ENCODE measurements at places on chromosomes 3 and 15.

GRCh38 chr3:164208048-164208447 is 870.2 kb downstream of the SI start:
- DNase-seq, result no peak

DNA sequence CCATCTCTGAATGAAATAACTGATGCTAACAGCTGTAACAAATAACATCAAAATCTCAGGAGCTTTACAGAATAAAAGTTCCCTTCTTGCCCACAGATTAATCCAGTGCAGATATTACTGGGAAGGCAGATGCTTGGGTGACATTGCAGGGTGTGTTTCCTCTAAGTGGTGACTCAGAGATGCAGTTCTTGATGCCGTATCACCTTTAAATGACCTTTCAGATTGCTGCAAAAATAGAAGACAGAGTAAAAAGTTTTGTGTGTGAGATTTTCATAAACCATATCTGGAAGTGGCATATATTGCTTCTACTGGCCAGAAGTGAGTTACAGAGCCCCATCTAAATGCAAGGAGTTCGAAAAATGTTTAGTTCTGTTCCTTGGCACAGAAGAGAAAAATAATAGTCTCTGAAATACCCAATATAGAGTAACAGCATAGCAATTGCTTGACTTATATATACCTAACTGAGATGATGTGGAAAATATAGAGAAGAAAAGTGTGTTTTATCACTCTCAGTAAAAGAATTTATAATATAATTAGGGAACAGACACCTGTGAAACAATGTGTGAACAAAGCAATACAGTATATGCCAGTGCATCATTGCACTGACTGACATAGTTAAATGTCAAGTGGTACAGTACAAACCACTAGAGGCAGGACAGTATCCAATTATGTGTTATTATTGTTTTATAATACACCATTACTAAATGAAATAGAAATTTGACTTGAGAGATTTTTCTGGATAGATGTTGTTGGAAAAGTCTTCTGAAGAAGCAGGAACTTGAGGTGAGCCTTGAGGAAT is 430.7 kb upstream of the CBLB start:
- DNase-seq, result no peak

GRCh38 chr3:52831500-52832301 is 1.2 kb upstream of the ITIH4 start:
- DNase-seq, result no peak

DNA sequence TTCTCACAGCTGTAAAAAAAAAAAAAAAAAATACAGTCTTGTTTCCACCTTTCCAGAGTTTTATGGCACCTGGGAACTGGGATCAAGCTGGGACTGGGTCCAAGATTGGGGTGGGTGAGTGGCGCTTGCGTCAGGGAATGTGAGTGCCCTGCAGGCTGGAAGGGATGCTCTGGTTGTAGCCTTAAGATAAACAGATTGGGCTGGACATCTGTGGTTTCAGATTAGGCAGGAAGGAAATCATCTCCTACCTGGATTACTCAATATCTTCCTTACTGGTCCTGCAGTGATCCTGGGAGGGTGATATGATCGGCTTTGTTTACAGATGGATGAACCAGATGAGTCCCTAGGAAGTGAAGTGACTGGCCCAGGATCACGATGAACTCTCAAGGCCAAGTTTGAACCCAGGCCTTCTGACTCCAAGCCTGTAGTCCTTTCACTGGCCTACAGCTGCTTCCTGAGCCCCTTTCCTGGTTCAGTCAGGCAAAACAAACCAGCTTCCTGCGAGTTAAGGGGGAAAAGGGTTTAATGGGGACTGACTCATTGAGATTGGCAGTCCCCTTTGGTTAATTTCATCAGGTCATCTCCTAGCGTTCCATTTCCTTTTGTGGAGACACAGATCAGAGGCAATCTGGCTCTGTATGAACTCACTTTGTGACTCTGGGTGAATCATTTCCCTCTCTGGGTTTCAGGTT is 179.8 kb downstream of the THSD4 start:
- no peak for DNase-seq

- no peak for DNase-seq
These were observed 10.8 kb downstream of the PAK6 start for GRCh38 chr15:40249477-40250303.

GRCh38 chr3:161548301-161548700 is 51.7 kb downstream of the OTOL1 start:
- no peak for DNase-seq

- no peak for DNase-seq
These were observed 340.3 kb downstream of the SLC9A9 start for GRCh38 chr3:143507735-143508580.

GRCh38 chr15:65392368-65392767 is 14.6 kb upstream of the IGDCC3 start:
- no peak for DNase-seq

DNA sequence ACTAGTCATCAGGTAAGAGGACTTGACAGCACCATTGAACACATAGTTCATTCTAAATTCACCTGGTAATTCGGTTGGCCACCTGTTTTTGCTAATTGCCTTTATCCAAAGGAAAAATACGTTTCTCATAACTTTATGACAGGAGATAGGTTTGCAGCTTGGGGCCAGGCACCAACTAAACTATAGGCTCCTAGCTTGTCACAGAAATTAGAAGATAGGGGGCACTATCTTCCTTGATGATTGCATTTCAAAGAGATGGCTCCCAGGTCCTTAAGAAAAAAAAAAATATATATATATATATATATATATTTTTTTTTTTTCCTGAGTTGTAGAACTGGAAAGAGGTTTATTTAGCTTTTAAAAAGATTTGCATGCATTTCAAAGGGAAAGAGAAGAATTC is 563.6 kb downstream of the NAALADL2 start:
- no peak for DNase-seq

DNA sequence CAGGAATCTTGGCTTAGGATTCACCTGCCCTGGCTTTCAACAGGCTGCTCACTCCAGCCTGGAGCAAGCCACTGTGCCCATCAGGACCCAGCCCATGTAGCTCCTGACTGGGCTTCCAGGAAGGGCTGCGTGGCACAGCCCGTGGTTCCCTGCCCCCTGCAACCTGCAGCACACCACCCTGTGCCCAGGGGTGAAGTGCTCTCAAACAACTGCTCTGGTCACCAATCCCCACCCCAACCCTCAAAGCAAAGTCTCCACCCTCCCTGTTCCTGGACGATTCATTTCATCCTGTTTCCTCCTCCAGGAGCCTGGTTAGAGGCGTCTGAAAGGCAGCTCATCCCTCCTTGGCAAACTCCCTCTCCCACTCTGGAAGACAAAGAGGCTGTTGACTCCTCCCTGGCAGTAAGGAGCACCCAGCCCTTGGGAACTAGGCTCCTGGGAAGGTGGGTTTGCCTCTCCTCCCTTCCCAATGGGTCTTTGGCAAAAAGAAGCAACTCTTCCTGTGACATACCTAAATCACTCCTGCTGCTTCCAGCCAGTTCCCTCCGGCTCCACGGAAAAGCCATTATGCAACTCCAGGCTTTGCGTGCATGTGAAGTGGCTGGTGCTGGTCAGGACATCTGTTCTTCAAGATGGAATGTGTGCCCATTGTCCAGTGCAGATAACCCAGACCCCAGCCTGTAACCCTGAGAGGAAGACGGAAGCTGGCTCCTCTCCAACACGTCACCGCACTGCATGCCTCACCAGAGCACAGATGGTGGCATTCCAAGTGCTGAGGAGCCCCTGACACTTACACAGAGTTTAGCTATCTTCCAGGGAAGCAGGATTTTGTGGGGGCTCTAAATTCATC is 29.1 kb upstream of the VIPR1 start:
- DNase-seq, result no peak

DNA sequence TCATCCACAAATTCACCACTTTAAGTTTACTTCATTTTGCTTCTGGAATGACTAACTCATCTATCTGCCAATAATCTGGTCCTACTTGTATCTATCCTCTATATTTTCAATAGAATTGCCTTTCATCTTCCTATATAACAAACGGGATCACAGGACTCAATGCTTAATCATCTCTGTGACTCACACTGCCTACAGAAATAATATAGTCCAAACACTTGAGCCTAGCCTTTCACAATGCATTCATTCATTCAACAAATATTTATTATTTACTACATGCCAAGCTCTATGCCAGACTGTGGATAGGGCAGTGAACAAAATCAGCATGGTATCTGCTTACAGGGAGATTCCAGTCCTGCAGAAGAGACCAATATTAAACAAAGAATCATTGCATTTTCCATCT is 16.6 kb upstream of the AGTR1 start:
- no peak for DNase-seq

DNA sequence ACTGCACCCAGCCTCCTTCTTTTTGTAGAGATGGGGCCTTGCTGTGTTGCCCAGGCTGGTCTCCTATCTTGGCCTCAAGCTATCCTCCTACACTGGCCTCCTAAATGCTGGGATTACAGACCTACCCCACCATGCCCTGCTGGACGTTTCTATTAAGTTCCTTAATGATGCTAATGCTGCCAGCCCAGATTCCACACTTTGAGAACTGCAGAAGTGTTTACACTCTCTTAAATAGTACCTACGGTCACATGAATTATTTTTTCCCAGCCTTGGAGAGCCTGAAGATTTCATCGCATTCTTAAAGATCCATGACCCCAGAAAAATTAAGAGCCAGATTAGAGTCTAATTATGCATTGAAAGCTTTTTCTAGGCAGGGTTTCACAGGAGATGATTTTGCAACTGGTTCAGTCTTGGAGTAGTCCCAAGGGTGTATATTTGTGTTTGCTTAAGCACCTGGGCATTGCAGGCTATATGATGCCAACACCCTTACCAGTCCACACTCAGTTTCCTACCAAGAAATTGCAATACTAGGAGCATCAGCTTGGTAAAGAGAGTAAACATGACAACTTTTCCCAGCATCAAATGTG is 36.6 kb downstream of the TM4SF4 start:
- no peak for DNase-seq

DNA sequence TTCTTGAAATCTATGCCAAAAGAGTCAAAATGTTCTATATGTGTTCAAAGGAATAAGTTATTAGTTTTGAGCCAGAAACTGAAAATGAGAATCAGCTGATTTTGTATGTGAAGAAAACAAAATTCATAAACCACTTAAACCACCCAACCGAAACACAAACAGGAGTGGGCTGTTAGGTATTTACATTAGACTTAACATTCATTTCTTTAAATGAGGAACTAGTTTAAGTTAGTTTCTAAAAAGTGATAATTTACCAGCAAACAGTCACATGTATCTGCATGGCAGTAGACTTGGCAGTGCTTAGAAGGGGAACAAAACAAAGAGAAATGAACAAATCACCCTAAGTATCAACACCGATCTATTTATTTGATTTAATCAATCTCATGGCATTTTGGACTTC is 128.0 kb downstream of the GMNC start:
- DNase-seq, result no peak

DNA sequence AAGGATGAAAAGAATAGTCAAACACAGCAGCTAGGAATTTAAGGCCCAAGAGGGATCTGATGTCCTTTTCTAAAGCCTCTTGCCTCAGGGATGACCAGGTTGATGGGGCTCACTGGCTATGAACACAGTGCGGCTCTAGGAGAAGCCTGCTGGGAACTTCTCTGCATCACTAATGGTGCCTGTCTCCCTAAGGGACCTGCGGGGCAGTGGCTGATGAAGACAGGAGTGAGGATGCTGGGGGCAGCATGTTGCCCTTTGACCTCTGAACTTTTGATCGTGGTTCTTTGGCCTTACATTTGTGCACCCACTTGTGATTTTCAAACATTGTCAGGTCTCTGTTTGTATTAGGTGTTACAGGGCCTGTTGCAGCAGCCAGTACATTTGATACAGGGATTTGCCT is 64.9 kb upstream of the KLHL25 start:
- no peak for DNase-seq

GRCh38 chr3:140703496-140703895 is 25.6 kb downstream of the TRIM42 start:
- DNase-seq, result no peak

GRCh38 chr3:107945417-107946094 is 145.3 kb downstream of the CD47 start:
- DNase-seq, result no peak

- no peak for DNase-seq
These were observed 20.5 kb upstream of the ATP10A start for GRCh38 chr15:25883463-25884259.

DNA sequence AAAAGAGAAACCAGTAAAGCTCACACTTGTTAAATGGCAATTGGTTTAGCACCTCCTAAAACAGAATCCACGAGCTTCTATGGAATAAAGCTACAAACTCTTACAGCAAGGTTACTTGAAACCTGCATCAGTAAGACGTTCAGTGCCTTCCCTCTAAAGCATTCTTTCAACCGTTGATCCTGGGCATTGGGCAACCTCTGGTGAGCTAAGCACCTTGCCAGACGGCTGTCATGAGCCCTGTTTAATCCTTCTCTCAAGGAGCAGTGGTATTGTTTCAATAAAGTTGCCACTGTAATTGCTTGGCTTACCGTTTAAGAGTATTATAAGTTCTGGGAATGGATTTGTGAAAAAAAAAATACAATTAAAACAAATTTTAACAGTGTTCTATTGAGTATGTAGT is 75.0 kb downstream of the COL8A1 start:
- no peak for DNase-seq

DNA sequence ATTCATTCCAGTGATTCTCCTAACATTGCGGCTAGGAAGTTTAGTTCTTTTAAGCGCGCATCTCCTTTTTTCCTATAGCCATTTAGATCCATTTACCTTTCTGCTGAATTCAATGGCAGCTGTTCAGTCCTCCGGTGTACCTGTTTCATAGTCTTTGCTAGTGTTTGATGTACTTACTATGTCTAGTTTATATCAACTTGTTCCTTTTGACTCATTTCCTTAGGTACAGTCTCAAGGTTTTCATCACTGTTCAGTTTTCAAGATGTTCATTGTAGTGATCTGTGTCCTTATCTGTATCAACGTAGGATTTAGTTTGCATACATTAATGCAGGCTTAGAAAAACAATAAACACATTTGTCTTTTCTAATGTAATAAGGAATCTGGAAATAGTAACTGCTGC is 59.0 kb upstream of the MBNL1 start:
- DNase-seq, result no peak

DNA sequence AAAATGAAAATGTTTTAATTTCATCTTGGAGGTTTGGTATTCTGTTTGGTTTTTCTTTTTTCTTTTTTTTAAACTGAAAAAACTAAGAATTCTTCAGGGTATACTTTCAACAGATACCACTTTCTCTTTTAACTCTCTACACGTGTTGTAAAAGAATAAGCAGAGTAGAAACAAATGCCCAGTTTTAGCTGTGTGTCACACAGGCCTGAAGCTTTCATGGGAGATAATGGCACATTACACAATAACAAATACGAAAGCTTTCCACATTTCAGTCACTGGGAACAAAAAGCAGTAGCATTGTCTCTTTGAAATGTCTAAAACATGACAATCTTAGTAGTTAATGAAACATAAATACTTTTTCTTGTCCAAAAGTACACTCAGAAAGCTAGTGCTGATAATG is 818.5 kb downstream of the TBL1XR1 start:
- no peak for DNase-seq

DNA sequence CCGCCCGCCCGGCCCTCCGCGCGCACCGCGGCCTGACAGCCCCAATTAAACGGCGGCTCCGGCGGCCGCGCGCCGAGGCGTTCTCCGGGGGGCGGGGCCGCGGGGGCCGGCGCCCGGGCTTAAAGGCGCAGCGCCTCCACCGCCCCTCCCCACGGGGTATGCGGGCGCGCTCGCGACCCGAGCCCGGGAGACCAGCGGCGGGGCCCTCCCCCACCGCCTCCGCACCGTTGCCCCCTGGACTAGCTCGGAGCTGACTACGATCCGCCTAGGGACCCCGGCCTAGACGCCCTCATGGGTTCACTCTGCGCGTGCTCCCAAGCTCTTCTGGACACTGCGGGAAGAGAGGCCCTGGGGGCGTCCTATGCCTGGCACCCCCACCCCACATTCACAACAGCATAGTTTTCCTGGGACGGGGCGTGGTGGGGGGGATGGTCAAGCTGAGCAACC is at the start of gene DUSP7:
Gene DUSP7, minus strand, starts transcription at position 51 of the 447 bp plus-strand sequence. CDS start 205 bp downstream, outside the sequence.
- peak; percentile 42 for DNase-seq

Measured in activated CD8-positive, alpha-beta memory T cell treated with anti-CD3 and anti-CD28 coated beads for 4 hours (primary cell).